Stimulated activated CD8-positive, alpha-beta memory T cell treated with anti-CD3 and anti-CD28 coated beads, Interleukin-4, amount 100 ng/mL, for 4 hours (primary cell): ENCODE measurements at places on chromosomes 7 and 10.

DNA sequence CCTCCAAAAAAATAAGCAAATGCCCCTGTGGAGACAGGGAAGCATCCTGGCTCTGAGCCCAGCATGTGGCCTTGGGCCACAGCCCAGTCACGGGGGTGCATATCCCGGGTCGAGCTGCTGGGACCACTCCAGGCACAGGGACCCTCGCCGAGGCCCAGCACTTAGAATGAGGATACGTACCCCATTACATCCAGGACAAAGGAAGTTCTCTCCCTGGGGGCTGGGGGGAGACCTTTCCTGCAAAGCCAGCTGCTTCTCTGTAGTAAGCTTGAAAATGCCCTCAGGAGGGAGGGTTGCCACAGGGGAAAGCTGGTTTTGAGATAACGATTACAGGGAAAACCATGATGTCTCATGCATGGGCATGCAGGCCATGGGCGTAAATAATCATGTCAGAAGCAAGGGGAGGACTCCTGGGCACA is 75.5 kb downstream of the HIPK2 start:
- no peak for DNase-seq

GRCh38 chr10:97914171-97914836 is 64.7 kb downstream of the GOLGA7B start:
- DNase-seq = no peak

DNA sequence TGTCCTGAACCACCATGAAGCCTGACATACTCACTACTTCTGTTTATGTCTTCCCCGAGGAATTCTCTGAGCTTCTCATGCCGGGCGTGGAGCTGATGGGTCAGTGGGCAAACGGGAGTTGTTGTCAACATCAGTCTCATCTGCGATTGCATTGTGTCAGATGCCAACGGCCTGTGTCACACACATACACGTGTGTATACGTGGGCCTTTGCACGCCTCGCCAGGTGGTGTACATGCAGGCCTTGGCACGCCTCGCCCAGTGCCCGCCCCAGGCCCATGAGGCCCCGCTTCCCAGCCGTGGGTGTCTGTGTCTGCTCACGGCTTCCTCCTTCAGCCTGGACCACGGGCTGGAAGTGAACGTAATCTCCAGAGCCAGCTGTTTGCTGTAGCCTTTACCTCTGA is 7.5 kb upstream of the CSGALNACT2 start:
- no peak for DNase-seq

DNA sequence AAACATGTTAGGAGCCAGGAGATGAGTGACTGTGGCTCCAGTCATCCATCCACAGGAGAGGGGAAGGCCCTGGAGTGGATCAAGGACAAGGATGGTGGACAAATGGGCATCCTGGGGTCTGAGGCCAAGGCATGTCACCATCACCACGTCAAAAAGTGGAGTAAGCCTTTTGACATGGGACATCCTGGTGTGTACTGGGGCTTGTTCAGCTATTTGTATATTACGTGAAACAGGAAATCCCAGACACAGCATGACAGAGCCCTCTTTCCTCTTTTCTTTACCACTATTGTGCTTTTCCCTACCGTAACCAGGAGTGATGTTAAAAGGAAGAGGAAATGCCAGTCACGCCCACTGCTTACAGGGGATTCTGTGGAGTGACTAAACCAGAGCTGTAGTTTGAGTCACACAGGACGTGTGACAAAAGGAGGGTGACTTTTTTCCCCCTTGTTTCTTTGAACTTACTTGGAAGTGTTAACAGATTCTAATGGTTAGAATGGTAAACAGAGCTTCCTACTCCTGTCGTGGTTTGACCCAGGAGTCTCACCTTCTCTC is 15.4 kb downstream of the ACSL5 start:
- DNase-seq = no peak
